Activated naive CD4-positive, alpha-beta T cell treated with anti-CD3 and anti-CD28 coated beads, Interleukin-2, amount 50 U/mL, for 72 hours (primary cell): ENCODE measurements at places on chromosomes 12 and 14. TPM values are rescaled to one million over a fixed set of nuclear protein-coding genes. Genes with fewer than 3 reads are reported as not detected.
A peak's percentile ranks its signal among the peaks of the same experiment; 100 is the strongest.

- DNase-seq = no peak
Measured at GRCh38 chr14:81972601-81973000, 438.9 kb upstream of the SEL1L start.

DNA sequence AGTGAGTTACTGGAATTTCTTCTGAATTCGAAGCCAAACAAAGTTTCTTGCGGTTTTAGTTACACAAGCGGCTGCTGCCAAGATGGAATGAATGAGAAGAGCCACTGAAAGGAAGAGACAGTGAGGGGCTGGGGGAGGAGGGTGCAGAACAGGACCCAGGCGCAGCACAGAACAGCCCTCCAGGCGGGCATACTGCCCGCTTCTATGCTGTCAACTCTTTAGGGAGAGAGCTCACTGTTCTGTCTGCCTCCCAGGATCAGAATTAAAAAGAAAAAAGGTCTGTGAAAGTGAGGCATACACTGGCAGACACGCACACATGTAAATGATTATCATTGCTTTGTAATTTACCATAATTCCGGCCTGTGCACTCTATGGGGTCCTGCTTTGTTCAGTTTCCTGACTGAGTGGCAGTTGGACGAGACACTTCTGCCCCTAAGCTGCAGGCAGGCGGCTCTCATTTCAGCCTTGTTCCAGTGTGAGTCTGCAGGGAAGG is 231.6 kb downstream of the CACNA1C start:
- no peak for DNase-seq

GRCh38 chr12:47231456-47231855 is 151.7 kb upstream of the AMIGO2 start:
- no peak for DNase-seq

- peak; percentile 15 for DNase-seq
Measured at GRCh38 chr14:60655898-60656685, 6.8 kb upstream of the SIX1 start.

DNA sequence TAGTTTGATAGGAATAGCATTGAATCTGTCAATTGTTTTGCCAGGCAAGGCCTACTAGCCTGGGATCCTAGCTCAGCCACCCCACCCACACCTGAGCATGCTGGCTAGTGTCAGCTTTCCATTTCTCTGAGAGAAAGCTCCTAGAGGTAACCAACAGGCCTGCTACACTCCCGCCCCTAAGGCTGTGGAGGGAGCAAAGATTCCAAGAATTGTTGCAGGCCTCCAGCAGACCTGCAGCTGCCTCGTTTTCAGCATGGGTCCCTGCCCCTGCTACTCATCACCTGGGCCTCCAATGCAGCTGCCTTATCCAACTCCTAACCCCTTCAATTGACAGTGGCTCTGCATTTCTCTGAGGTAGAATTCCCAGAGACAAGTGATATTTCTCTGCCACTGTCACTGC is 852.4 kb upstream of the MDGA2 start:
- DNase-seq = no peak

GRCh38 chr12:122318607-122319605 is 52.6 kb upstream of the VPS33A start:
- no peak for DNase-seq

DNA sequence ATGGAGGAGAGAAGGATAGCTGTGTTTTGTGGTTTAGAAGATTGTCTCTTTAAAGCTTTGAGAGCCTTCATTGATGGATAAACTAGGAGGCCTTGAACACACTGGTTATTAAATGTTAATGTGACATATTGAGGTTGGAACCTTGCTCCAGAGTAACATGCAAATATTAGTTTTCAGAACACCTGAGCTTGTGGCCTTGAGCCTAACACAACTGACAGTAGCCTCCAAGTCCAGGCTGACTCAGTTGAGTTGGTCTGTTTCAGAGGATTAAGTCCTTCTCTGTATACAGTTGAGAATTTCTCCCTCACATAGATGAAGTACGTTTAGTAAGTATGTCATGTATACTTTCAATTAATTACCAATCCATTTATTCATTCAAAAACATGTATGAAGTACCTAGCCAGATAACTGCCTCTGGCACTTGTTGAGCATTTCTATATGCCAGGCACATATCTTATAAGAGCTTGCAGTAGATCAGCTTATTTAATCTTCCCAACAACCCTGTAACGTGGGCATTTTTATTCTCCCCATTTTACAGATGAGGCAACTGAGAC is 63.5 kb downstream of the ELK3 start:
- DNase-seq = peak; percentile 0

DNA sequence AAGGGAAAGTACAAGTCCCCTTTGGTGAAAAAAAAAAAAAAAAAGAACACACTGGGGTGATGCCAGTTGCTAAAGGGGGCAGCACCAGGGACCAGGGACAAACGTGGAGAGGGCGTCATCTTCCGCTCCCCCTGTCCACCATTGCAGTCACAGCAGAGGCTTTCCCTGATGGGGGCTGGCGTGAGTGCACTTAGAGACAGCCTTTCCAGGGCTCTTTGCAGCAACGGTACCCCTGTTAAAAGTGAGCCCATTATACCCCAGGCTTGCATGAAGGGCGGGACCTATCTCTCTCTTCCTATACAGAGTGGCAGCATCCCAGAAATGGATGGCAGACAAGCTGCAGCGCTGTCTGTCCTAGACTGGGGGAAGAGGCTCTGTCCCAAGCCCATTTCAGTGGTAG is 155.0 kb downstream of the KCNK10 start:
- no peak for DNase-seq

- no peak for DNase-seq
Measured at GRCh38 chr14:45651890-45652289, 398.9 kb upstream of the MIS18BP1 start.

- no peak for DNase-seq
Measured at GRCh38 chr12:22334410-22335100, at the start of gene ST8SIA1. Gene ST8SIA1, minus strand, starts transcription at chr12:22334707. Its CDS starts 475 bp downstream, at chr12:22334232.

- no peak for DNase-seq
Measured at GRCh38 chr12:15858353-15858752, 23.8 kb upstream of the STRAP start.

KRT72 gene
- total RNA-seq = 7.7 TPM

TAS2R42 gene
- not detected for total RNA-seq

RDH5 gene
- total RNA-seq = 6.4 TPM
